ENCODE measurements at places on chromosomes 5 and 9.

DNA sequence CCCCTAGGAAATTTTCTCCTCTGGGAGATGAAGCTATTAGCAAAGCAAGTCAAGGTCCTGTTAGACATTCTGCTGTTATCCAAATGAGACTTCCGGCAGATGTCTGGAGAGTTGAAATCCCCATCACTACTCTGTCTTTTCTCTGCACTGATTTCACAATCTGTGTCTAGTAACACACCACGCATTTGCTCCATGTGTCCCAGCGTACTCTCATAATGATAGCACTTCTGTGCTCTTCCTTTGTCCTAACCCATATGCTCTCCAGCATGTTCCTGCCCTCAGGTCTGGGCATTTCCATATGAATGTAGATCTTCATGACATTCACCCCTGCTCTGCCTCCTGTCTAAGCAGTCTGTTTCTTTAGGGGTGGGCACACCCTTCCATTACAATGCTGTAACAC is 1949.0 kb upstream of the WWC1 start:
- no peak for DNase-seq

GRCh38 chr5:43592363-43592762 is 10.6 kb upstream of the NNT start:
- no peak for DNase-seq

- DNase-seq, result no peak
Observed at GRCh38 chr9:71662082-71662481, 106.2 kb downstream of the CEMIP2 start.

GRCh38 chr9:100597236-100597635 is 19.4 kb downstream of the CAVIN4 start:
- no peak for DNase-seq

- no peak for DNase-seq
Observed at GRCh38 chr5:135830384-135830700, 4.1 kb upstream of the SLC25A48 start.

DNA sequence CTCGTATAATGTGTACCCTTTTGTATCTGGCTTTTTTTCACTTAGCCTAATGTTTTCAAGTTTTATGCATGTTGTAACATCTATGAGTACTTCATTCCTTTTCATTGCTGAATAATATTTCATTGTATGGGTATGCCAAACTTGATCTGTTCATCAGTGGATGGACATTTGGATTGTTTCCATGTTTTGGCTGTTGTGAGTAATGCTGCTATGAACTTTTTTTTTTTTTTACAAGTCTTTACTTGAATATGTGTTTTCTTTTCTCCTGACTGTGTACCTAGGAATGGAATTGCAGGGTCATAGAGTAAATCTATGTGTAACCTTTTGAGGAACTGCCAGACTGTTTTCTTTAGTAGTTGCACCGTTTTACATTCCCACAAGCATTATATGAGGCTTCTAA is 52.4 kb downstream of the MTREX start:
- DNase-seq, result no peak

- DNase-seq, result no peak
Observed at GRCh38 chr9:132773093-132773492, 102.8 kb downstream of the GTF3C4 start.

GRCh38 chr5:158414333-158414762 is 555.4 kb upstream of the CLINT1 start:
- no peak for DNase-seq

DNA sequence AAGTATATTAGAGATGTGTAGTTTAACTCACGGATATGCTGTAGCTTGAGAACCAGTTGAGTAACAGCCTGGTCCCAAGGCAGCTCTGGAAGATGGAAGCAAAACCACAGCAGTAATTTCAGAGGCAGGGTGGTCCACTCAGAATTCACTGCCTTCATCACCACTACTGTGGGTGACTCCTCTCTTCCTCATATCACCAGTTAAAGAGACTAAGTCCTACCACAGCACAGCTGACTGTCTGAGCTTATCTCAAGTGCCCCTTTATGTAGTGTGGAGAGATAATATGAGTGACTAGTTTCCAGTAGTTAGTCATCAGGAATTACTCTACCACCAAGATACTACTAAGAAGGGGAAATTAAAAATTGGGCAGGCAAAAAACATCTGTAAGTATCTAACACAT is 1571.2 kb upstream of the C9orf72 start:
- DNase-seq, result peak; percentile 10

GRCh38 chr5:139593716-139594319 is 32.7 kb downstream of the UBE2D2 start:
- DNase-seq, result no peak

DNA sequence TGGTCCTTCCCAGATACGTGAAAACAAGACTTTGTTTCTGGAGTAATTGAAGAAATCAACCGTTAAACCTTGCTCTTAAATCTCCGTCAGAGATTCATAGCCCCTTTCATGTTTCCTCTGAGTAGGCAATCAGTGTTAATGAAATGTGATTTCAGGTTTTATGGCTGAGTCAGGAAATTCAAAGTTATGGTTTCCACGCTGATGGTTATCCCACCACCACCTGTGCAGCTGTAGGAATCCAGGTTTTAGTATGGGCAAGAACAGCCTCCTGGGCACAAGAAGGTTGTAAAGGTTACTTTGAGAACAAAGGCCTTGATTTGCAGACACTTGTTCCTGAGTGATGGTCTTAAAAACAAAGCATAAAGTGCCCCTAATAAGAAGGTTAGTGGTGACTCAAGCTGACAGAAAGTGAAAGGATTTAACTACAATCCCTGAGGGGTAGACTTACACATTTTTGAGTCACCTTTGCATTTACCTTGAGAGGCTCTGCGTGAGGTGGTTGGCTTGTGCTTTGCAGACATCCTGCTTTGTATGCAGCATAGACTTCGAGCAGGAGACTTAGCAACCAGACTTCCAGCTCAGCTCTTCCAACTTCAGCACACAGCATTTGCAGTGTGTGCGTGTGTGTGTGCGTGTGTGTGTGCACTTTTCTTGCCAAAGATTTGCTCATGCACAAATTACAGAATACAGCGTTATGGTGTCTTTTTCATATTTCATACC is 159.6 kb downstream of the TLE4 start:
- DNase-seq, result no peak

GRCh38 chr9:128921881-128922763 is 1.3 kb downstream of the PHYHD1 start:
- DNase-seq, result no peak

DNA sequence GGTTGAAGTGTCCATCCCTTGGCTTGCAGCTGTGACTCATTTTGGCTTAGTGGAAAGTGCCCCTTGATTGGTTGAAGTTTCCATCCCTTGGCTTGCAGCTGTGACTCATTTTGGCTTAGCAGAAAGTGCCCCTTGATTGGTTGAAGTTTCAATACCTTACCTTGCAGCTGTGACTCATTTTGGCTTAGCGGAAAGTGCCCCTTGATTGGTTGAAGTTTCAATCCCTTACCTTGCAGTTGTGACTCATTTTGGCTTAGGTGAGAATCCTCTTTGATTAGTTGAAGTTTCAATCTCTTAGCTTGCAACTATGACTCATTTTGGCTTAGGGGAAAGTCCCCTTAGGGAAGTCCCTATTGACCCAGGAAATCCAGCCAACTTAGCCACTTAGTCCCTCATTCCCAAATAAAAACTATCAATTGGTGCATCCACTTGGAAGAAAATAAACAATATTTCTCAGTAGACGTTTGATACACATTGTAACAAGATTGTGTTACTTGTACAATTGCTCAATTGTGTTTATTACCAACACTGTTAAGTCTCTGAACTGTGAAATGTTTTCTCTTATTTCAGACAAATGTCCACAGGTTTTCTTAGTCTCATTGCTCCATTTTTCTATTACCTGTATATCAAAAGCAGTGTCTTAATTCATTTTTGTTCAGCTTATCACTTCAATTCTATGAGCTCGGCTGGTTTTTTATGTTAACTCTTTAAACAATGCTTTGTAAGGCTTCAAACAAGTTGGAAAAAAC is 2308.8 kb upstream of the ACO1 start:
- no peak for DNase-seq

- DNase-seq, result no peak
Observed at GRCh38 chr9:105621001-105621400, 41.3 kb upstream of the TAL2 start.

DNA sequence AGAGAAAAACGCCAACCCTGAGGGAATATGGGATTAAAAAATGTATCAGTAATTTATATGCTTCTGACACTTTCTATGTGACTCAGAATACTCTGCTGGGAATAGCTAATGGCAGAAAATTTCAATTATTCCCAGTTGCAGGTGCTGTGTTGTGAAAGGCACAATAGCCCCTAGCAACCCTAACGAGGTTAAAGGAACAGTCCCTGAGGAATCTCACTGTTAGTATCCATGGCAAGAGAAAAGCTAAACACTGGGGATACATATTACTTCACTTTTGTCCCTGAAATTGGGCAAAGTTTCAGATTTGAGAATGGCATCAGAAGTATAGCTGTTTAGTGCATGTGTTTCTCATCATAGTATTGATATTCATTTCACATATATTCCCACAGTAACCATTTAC is 555.0 kb downstream of the RAB3C start:
- no peak for DNase-seq

DNA sequence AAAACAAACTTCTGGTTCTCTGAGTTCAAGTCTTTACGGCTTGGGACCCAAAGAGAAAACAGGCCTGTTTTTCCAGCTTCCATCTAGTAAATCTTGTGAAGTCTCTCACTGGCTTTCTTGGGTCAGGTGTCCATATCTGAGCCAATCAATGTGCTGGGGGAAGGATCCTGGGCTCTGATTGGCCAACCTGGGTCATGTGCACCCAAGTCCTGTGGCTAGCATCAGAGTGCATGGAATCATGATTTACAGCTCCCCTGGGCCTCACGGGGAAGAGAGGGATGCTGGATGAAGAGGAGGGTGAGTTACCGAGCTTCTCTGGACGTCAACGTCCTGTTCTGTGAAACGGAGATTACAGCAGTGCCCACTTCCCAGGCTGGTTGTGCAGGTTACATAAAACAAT is 19.4 kb downstream of the CXCL14 start:
- no peak for DNase-seq

DNA sequence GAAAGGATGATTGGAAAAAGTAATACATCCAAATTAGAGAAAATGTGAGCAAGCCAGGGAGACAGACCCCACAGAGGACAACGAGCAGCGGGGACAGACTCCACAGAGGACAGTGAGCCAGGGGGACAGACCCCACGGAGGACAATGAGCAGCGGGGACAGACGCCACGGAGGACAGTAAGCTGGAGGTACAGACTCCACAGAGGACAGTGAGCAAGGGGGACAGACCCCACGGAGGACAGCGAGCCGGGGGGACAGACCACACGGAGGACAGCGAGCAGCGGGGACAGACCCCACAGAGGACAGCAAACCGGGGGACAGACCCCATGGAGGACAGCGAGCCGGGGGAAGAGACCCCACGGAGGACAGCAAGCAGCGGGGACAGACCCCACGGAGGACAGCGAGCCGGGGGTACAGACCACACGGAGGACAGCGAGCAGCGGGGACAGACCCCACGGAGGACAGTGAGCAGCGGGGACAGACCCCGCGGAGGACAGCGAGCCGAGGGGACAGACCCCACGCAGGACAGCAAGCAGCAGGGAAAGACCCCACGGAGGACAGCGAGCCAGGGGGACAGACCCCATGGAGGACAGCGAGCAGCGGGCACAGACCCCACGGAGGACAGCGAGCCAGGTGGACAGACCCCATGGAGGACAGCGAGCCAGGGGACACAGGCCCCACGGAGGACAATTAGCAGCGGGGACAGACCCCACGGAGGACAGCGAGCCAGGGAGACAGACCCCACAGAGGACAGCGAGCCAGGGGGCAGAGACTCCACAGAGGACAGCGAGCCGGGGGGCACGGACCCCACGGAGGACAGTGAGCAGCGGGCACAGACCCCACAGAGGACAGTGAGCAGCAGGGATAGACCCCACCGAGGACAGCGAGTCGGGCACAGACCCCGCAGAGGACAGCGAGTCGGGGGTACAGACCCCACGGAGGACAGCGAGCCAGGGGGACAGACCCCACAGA is 1.9 kb upstream of the ZDHHC11 start:
- DNase-seq, result no peak

- DNase-seq, result no peak
Observed at GRCh38 chr5:143220748-143221251, 182.7 kb downstream of the NR3C1 start.

GRCh38 chr5:50501491-50502228 is 60.6 kb upstream of the EMB start:
- DNase-seq, result no peak

- DNase-seq, result no peak
Observed at GRCh38 chr5:136674178-136674577, 308.8 kb upstream of the TRPC7 start.

DNA sequence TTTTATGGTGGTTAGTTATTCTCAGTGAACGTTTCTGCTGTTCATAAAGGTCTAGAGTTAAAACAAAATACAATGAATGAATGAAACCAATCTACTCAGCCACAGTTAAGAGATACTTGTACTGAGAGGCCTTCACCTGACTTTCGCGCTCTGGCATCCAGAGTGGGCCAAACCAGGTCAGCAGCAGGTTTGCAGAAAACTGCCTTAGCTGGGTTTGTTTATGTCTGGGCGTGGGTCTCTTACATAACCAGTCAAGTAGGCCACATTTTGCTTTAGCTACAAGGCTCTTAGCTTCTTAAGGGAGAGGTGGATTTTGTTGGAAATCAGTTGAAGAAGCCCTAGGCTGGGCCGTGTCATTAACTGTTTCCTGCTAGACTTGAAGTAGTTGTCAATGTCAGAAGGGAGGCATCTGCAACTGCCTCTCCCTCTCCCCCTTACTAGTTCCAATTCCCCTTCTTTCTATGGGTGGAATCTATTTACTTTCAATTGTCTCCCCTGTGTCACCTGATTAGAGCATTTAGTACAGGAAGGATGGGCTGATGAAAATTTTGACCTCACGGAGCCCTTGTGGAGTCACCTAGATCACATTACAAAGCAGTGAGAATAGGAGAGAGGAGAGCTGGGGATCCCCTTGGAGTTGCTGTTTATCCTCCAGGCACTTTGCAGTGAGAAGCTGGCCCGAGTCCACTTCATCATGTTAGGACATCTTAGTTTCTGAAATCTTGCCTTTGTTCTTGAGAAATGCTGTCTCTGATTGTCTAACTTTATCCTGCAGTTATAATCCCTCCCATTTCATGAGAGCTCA is 200.5 kb downstream of the ARHGEF28 start:
- DNase-seq, result peak; percentile 74

DNA sequence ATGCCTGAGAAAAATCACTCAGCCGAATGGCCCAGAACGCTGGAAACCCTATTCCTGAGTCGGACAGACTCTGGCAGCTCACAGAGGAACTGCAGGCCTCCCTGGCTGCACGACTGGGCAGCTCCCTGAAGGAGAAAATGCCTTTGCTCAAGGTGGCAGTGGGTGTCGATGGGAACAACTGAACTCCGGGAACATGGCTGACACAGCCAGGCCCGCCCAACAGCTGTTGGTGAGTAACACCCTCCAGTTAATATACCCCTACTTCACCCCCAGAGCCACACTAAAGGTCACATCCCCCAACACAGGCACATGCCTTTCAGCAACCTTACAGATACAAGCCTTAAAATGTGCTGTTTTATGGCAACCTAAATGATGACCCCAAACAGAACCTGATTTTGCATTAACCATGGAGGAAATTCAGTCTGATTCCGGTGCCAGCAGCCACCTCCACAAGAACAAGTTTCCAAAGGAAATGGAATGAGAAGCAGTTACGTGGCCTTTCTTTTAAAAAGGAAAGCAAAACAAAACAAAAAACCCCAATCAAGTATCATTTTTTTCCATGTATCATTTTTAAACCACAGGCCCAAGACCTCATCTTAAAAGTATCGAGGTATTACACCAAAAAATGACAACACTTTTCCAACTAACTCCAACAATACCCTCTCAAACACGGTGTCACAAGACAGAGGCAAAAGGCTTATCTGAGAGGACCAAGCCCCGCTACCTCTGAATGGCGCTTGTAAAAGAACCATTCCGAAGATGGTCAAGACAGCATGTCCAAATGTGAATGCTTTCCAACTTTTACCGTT is 3.1 kb downstream of the KLF9 start:
- no peak for DNase-seq

Measured in non-pigmented ciliary epithelial cell (primary cell).